Pons (tissue), 1 donor: ENCODE measurements at places on chromosomes 3 and 15.

GRCh38 chr3:140499114-140499757, 178.6 kb upstream of the TRIM42 start:
- peak; percentile 37 for DNase-seq

DNA sequence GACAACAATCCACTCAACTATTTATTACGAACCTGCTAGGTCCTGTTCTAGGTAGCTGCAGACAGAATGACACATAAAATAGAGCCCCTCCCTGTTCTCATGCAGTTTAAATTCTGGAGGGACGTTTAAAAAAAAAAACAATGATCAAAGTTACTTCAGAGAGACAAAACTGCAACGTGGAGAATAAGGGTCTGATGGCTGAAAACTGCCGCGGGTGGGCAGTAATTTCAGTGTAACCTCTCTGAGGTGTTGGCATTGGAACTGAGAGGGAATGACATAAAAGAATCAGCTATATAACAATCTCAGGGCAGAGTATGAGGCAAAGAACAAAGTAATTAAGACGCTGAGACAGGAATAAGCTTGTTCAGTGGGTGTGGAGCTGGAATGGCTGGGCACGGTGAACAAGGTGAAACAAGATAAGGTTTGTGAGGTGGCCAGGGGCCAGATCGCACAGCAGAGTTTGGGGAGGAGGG, 19.5 kb downstream of the TBL1XR1 start:
- no peak for DNase-seq

- no peak for DNase-seq
Measured at GRCh38 chr3:156513619-156514018, 41.3 kb downstream of the SSR3 start.

- no peak for DNase-seq
Measured at GRCh38 chr3:105791919-105792786, 76.7 kb downstream of the CBLB start.

- DNase-seq = no peak
Measured at GRCh38 chr3:17192995-17193394, 308.2 kb downstream of the PLCL2 start.

- no peak for DNase-seq
Measured at GRCh38 chr3:20836801-20837200, 650.8 kb upstream of the SGO1 start.

- no peak for DNase-seq
Measured at GRCh38 chr15:81968691-81969090, 77.1 kb downstream of the MEX3B start.

DNA sequence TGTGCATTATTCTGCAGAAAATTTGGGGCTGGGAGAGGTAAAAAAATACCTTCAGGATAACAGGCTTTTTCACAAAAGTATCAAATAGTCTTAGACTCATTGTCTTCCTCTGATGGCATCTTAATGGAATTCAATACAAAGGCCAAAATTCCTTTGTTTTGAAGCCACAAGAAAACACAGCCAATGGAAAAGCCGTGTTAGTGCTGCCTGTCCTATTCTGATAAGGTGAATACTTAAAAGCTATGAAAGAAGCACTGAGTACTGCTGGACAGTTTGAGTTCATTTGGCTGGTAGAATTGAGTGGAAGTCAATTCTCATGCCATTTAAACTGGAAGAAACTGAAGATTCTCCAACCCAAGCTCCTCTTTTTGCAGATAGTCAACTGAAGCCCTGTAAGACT, 395.3 kb upstream of the TPRG1 start:
- DNase-seq = no peak
